ENCODE measurements at places on chromosomes 12 and 14.

DNA sequence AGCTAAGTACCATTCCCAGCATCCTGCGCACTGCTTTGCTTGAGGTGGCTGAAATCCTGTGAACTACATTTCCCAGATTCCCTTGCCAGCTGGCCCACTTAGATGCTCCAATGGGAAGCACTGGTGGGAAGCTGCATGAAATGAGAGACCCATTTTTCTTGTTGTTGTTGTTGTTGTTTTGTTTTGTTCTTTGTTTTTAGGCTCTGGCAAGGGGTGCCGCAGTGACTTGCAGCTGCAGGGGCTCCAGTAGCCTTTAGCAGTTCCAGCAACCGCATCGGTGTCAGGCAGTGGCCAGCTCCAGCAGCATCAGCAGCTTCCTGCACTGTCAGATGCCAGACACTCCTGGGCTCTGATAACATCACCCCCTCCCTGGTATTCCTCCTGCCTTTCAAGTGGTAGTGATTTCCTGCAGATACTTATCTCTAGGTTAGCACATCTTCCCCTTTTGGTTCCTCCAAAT lies 8.8 kb upstream of the EGLN3 start:
- H3K27ac ChIP-seq = no peak overlapping the region
- DNase-seq = no peak
- peaks cover 31% of the 10 kb centered on the region for H3K27me3 ChIP-seq
- H3K4me3 ChIP-seq = no peak overlapping the region
- peaks cover 13% of the 10 kb centered on the region for H3K36me3 ChIP-seq

- H3K27me3 ChIP-seq = no peaks in the 10 kb centered on the region
- H3K4me3 ChIP-seq = no peak overlapping the region
- H3K4me1 ChIP-seq = no peaks in the 10 kb centered on the region
These were observed 59.4 kb downstream of the CIT start for GRCh38 chr12:119817546-119818343.

GRCh38 chr12:46390881-46391280 lies 18.3 kb upstream of the SLC38A2 start:
- no peaks in the 10 kb centered on the region for H3K27me3 ChIP-seq
- H3K4me3 ChIP-seq = no peak overlapping the region
- H3K36me3 ChIP-seq = peaks cover 46% of the 10 kb centered on the region
- peak overlapping the region; percentile 1 for H3K27ac ChIP-seq
- no peak for DNase-seq

- no peak overlapping the region for H3K27ac ChIP-seq
- H3K4me3 ChIP-seq = no peak overlapping the region
- no peaks in the 10 kb centered on the region for H3K4me1 ChIP-seq
These were observed 48.4 kb downstream of the BICD1 start for GRCh38 chr12:32155041-32155440.

DNA sequence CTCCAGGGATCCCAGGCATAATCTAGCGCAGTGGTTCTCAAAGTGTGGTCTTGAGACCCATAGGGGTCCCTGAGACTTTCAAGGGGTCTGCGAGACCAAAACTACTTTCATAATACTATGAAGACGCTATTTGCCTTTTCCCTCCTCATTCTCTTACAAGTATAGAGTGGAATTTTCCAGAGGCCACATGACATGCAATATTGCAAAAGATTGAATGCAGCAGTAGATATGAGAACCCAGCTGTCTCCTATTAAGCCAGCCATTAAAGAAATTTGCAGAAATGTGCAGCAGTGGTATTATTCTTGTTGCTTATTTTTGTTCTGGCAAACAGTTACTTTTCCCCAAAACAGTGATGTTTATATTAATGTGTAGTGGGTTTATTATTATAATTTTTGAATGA lies 62.8 kb downstream of the VWF start:
- no peak overlapping the region for H3K4me3 ChIP-seq
- H3K27me3 ChIP-seq = peaks cover 7% of the 10 kb centered on the region
- no peaks in the 10 kb centered on the region for H3K36me3 ChIP-seq
- H3K4me1 ChIP-seq = no peaks in the 10 kb centered on the region

- H3K36me3 ChIP-seq = peaks cover 82% of the 10 kb centered on the region
- H3K27me3 ChIP-seq = no peaks in the 10 kb centered on the region
- H3K4me3 ChIP-seq = peak overlapping the region; percentile 28
These were observed 7.0 kb upstream of the CLEC2D start for GRCh38 chr12:9662488-9662887.

GRCh38 chr12:72072592-72073212 lies 134.1 kb downstream of the TPH2 start:
- H3K4me3 ChIP-seq = no peak overlapping the region
- H3K36me3 ChIP-seq = no peaks in the 10 kb centered on the region
- no peaks in the 10 kb centered on the region for H3K4me1 ChIP-seq
- DNase-seq = no peak
- H3K27me3 ChIP-seq = no peaks in the 10 kb centered on the region

Data from T-helper 2 cell treated with Interferon-gamma antibody and Interleukin-4, amounts not matched to agents 5 μg/mL and 100 μg/mL, for 36 hours (primary cell).